ENCODE measurements at places on chromosomes 12 and 14. TPM values are rescaled to one million over a fixed set of nuclear protein-coding genes. Genes with fewer than 3 reads are reported as not detected.
A peak's percentile ranks its signal among the peaks of the same experiment; 100 is the strongest.

Gene OTOGL
- not detected for polyA plus RNA-seq

DNA sequence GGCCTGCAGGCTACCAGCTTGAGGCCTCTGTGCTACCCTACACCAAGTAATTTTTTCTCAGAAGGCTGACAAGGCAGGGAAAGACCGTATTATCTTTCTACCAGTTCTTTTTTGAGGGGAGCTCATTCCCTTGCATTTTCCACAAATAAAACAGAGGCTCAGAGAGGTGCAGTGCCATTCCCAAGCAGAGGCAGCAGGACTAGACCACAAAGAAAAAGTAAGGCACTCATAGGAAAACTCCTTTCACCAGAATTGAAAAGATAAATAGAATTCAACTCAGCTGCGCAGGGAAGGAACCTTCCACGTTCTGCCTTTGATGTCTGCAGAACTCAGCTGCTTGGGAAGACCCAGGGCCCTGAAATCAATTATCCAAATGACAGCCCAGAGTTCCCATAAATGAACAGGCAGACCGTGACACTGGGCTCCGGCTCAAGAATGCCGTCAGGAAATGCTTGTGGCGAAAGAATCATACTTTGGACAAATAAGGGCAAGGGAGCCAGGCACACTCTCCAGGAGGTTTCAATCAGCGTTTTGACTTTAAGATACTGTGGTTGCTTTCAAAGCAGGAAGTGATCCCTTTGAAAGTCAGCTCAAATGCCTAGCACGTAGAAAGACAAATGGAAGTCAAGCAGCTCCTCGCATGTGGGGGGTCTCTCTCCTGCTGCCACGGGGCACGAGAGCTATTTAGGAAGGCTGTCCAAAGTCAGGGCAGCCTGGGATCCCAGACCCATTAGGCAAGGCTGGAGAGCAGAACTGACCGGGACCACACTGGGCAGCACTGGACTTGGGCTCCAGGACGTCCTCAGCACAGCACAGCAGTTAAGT lies 14.0 kb downstream of the KCTD10 start:
- peaks cover 51% of the 10 kb centered on the region for H3K4me1 ChIP-seq
- peak overlapping the region; percentile 95 for H3K27ac ChIP-seq
- no peak overlapping the region for H3K4me3 ChIP-seq
- no peaks in the 10 kb centered on the region for H3K27me3 ChIP-seq

DNA sequence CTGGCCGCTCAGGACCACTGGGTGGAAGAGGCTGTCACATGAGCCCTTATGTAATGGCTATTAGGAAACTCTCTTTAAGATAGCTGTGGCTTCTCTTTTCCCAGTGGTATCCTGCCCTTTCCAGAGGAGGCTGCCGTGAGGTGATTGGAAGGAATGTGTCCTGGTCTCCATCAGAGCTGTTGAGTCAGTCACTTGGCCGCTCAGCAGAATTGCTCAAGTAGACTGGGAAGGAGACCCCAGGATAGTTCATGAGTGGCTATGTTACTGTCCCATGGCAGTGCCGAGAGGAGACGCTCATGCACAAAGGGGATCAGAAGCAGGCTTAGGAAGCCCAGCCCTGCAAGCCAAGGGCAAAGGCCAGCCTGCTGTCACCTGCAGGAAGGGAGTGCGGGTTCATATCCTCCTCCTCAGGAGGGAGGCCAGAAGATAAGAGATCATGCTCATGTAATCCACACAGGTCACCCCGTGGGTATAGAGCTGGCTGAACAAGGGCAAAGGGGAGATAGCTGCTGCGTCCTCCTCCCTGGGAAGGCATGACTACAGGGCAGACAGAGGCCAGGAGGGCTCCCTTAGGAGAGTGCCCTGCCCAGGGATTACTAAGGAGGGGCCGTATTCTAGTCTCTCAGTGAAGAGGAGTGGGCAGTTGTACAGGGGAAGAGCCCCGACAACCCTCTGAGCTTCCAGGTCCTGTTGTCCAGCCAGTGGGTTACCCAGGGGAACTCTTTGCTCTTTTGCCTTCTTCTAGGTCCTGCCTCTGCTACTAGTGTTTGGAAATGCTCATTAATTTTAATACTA lies 137.0 kb upstream of the MAX start:
- H3K27ac ChIP-seq, result peak overlapping the region; percentile 93
- H3K36me3 ChIP-seq, result no peaks in the 10 kb centered on the region
- H3K27me3 ChIP-seq, result no peaks in the 10 kb centered on the region
- H3K4me3 ChIP-seq, result no peak overlapping the region
- H3K4me1 ChIP-seq, result peaks cover 47% of the 10 kb centered on the region
- DNase-seq, result peak; percentile 63

- H3K36me3 ChIP-seq, result no peaks in the 10 kb centered on the region
- H3K27ac ChIP-seq, result no peak overlapping the region
- H3K4me3 ChIP-seq, result no peak overlapping the region
- no peak for DNase-seq
- no peaks in the 10 kb centered on the region for H3K27me3 ChIP-seq
- H3K4me1 ChIP-seq, result no peaks in the 10 kb centered on the region
Observed at GRCh38 chr14:103296987-103297386, 37.0 kb upstream of the EIF5 start.

GRCh38 chr14:64849940-64850339 lies 29.8 kb downstream of the SPTB start:
- H3K4me1 ChIP-seq, result no peaks in the 10 kb centered on the region
- no peaks in the 10 kb centered on the region for H3K36me3 ChIP-seq

GRCh38 chr14:95480109-95480886 lies 36.2 kb downstream of the SYNE3 start:
- H3K4me1 ChIP-seq, result peaks cover 9% of the 10 kb centered on the region
- H3K4me3 ChIP-seq, result no peak overlapping the region
- DNase-seq, result no peak
- no peaks in the 10 kb centered on the region for H3K36me3 ChIP-seq
- H3K27me3 ChIP-seq, result no peaks in the 10 kb centered on the region

DNA sequence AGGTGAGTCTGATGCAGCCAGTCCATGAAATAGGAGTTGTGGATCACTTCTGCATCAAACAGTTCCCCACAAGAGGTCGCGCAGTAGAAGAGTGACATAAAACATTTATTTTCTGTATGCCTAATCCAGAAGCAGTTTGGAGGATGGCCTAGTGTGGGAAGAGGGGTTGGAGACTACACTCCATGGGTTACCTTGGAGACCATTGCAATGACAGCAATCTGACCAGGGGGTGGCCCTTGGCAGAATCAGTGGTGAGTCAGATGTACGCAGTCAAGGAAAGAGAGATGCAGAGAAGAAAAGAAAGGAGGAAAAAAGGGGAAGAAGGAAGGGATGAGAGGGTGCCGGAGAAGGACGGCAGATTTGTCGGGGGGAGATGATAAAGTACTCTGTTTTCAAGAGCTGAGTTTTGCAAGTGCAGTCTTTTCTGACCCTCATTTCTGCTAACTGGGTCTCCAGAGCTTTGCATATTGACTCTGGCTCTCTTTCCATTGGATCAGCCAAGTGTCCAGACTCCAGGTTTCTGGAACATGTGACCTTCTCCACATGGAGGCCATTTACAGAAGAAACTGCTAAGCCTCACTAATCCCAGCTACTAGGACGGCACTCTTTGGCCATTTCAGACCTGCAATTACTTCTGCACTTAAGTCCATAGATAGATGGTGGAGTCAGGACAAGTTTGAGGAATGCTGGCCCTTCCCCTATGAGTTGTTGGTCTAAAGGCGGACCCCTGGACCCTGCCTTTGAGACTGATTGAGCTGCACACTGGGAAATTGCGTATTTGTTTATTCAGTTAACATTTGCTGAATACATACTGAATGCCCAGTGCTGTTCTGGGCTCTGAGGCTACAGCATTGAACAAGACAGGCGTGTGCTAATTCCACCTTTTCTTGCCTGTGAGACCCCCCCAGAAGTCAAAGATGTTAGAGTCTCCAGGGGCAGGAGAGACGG lies 424.2 kb downstream of the BCL11B start:
- no peaks in the 10 kb centered on the region for H3K27me3 ChIP-seq
- H3K4me3 ChIP-seq, result no peak overlapping the region
- no peaks in the 10 kb centered on the region for H3K36me3 ChIP-seq
- DNase-seq, result no peak

All from hepatocyte (in vitro differentiated cells).